Erythroblast (primary cell): ENCODE measurements at places on chromosomes 4 and X.

GRCh38 chrX:39653691-39654090 lies 444.1 kb downstream of the BCOR start:
- DNase-seq: no peak

DNA sequence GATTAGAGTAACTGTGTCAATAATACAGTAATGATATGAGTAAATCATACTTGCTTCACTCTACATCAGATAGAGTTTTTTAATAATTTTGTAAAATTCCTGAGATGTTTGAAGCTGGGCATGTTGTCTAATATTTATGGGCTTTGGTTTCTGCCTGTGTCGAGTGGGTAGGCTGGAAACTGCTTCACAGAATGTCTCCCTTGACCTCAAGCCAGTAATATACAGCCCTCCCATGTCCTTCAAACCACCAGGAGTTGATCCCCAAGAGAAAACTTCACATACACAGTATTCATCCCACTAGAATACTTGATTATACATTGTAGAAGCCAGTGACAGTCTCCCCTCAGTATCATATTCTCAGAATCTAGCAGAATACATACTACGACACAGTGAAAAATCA lies 284.8 kb upstream of the TENM3 start:
- DNase-seq: no peak

DNA sequence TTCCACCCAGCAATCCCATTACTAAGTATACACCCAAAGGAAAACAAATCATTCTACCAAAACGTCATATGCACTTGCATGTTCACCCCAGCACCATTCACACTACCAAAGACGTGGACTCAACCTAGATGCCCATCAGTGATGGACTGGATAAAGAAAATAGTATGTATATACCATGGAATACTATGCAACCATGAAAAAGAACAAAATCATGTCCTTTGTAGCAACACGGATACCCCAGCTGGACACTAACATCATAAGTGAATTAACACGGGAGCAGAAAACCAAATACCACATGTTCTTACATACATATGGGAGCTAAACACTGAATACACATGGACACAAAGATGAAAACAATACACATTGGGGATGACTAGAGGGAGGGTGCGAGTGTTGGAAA lies 309.1 kb upstream of the KLF3 start:
- DNase-seq: no peak

DNA sequence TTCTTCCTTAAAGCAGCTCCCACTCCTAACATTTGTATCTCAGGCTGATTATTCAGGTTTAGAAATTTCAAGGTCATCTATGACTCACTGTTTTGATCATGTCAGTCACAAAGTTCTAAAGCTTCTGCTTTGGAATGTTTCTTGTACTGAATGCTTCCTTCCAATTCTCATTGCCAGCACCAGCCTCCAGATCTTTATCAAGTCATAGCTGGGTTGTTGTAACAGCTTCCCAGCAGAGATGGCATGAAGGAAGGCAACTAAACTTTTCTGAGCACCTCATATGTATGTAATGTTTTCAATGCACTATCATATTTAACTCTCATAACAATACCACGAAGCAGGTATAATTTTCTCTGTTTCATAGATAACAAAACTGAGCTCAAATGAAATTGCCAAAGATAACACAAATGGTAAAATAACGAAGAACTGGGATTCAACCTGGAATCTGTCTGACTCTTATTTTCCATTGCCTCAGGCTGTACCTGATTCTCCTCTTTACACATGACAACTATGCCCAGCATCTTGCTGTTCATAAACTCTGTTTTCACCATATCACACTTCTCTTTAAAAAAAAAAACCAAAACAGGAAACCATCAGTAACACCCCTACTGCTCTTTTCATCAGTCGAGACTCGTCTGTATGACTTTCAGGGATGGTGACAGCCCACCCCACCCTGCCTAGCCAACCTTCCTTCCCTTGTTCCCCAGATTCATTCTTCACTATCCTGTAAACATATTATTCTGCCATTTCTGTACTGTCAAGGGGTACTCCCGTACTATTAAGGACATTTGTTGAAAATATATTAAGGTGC lies 13.4 kb downstream of the TRPC3 start:
- no peak for DNase-seq

DNA sequence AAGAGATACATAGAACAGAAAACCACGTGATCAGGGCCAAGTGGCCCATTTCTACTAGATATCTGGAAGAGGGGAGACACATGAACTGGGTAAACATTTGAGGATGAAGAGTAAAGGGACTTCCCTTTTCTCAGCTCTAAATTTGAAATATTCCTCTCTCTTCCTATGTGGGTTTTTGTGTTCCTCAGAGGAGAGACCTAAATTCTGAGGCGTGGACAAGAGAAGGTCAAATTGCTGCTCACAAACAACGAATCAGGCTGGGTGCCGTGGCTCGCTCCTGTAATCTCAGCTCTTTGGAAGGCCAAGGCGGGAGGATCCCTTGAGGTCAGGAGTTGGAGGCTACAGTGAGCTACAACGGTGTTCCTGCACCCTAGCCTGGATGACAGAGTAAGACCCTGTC lies 216.0 kb downstream of the PTTG2 start:
- DNase-seq: no peak
